8988T (cell line): ENCODE measurements at places on chromosomes 4 and X.

GRCh38 chrX:121000589-121000988 is 15.0 kb upstream of the CT47A1 start:
- peak; percentile 5 for DNase-seq

- no peak for DNase-seq
Observed at GRCh38 chrX:45743081-45743533, 542.4 kb upstream of the DIPK2B start.

GRCh38 chr4:99179626-99180025 is 35.5 kb upstream of the ADH4 start:
- no peak for DNase-seq

- no peak for DNase-seq
Observed at GRCh38 chrX:72041871-72042851, 89.6 kb downstream of the RTL5 start.

DNA sequence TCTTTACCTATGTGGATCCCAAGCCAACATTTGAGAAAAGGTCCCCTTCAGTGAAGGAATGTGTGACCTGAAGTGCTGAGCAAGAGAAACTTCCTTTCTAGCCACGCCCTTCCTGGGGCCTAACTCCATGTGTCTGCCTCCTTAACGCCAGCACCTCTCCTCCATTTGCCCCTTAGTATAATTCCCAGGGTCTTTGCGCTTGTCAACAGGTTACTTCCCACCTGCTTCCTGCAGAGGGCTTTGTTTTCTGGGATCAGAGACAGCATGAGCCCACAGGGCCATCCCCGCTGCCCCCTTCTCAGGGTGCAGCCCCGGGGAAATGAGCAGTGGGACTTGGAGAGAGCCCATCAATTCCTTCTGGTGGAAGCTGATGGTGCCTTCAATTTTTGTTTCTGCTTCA is 45.9 kb upstream of the DRD5 start:
- no peak for DNase-seq

DNA sequence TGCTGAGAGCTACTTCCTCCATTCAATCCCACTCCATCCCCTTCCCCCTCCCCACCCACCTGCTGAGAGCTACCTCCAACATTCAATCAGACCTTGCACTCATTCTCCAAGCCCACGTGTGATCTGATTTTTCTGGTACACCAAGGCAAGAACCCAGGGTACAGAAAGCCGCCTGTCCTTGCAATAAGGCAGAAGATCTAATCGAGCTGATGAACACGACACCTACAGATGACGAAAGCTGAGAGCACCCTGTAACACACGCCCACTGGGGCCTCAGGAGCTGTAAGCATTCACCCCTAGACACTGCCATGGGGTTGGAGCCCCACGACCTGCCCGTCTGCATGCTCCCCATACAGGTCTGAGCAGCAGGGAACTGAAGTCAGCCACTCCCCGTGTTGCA is 58.3 kb downstream of the TRIML1 start:
- DNase-seq = no peak

DNA sequence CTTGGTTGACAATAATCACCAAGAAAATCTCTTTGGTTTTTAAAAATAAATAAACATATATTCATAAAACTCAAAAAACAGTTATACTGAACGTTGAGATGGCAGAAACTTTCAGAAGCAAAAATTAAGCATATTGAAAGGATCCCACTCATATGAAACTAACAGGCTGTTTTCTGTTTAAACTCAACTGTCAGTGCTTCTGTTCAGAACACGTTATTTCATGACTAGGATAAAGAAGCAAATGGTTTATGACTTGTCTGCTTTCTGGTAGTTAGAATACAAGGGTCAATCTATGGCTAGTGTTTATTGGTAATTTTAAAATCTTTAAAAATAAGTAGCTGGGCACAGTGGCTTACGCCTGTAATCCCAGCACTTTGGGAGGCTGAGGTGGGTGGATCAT is 4.1 kb downstream of the GPR82 start:
- DNase-seq = no peak

DNA sequence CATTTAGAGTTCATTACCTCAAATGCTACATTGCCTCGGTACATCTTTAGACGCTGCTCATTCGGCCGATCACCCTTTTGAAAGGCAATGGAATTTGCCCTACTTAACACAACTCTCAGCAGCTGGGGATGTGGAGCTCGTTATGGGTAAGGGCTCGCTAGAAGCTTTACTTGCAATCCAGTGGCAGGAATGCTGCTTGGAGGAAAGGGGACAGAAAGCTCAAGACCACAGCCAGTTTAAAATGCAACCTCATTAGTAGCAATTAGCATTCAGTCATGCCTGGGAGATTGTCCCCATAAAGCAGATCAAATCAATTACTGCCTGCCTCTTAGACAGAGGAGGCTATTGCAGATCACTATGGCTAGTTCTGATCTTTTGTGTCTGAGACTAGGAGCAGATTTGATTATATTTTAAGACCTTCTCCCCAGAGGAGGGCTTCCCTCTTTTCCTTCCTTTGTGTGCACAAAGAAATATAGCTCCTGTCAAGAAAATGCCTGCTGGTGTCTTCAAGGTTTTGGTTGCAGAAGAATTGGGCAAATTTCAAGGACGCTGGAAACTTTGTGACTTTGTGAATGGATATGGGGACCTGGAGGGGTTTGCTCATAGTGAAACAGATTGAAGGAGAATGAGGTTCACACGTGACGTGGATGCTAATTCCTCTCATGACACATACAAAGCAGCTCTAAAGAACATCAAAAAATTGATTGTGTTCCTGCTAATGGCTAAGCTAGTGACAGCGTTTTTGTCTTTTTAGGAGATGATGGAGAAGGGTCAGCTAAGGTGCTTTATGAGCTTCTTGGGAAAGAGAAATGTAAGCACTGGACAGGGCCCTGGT is 237.5 kb upstream of the GLRA2 start:
- no peak for DNase-seq

DNA sequence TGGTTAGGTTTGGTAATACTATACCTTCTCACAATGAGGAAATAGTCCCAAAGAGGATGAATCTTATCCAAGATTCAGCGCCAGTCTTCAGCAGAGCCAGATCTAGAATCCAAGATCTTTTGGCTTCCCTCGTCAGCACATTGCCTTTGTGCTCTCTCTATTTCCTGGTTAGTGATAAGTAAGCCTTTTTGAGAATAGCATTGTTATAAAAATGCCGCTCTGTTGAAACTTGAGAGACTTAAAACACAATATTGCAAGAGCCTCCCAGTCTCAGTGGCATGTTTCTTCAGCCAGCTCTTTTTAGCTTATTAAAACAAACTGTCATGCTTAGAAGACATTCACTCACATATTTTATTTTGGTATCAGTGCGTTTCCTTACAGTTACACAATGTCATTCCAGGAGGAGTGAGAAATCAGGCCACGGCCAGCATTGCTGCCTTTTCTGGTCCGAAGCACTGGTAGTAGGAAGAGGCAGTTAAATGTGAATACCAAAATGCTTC is 141.4 kb downstream of the KLHL8 start:
- DNase-seq = no peak

DNA sequence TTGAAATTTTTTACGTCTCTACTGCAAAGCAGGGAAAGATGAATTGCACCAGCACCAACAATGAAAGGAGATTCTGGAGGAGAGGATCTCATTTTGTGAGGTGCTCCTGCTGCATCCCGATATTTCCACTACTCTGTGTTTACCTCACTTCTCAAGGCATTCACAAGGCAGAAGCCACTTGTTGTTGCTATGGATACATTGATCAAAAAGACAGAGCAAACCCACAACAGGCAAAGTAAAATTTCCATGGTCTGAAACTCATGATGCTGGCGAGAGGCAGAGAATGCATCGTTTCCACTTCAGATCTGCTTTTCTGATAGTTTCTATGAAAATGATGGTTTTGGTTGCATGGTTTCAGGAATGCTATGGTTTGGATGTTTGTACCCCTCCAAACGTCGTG is 323.3 kb downstream of the ASMT start:
- no peak for DNase-seq

GRCh38 chr4:16642897-16643296 is 255.5 kb downstream of the LDB2 start:
- no peak for DNase-seq

DNA sequence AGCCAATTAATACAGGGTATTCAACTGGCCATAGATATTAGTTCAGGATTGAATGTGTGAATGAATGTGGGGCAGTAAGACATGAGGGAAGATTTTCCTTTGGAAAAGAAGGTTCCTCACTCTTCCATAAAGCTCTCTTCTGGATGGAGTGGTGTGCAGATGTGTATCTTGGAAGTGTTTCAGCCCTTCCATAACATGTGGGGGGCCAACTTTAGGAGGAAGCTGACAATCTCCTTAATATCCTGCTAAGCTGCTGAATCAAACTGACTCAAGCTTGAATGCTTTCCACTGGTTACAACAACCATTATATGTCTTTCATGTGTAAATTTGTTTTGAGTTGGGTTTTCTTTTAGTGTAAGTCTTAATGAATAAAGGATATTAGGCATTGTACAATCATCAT is 40.3 kb downstream of the FANCB start:
- no peak for DNase-seq

GRCh38 chrX:80223982-80224579 is 196.2 kb upstream of the TENT5D start:
- DNase-seq = no peak
